Calu3 (cell line): ENCODE measurements at places on chromosomes 2 and 18.

DNA sequence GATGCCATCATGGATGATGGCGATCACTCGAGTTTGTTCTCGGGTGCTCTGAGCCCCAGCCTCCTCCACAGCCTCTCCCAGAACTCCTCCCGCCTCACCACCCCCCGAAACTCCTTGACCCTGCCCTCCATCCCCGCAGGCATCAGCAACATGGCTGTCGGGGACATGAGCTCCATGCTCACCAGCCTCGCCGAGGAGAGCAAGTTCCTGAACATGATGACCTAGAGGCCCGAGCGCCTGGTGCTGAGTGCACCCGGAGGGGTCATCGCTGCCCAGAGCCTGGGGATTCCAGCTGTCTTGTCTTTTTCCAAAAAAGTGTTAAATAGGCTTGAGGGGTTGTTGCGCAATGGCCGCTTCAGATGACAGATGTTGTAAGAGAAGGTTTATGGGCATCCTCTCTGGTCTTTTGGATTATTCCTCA is 254.8 kb downstream of the GLI2 start:
- no peak for DNase-seq

DNA sequence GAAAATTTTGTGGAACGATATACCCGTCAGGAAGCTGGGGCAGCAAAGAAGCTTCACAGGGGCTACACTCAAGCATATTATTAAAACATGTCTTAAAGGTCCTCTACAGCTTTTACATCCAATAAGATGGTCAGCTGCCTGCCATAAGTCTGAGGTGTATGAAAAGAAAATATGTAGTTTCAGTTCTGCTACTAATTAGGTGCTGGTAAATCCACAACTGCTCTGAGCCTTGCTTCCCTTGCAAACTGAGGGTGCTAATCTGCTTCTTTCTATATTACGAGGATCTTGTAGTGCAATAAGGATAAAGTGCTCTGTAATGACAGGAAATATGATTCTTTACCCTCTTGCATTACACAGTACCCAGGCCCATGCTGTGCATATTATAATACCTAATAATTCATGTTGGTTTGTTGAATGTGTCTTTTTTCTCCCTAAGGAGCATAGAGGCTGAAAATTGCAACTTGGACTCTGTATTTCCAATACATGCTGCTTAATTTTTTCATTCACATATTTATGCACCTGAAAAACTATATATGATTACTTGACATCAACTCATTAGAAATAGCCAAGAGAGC is 14.5 kb upstream of the SLC8A1 start:
- no peak for DNase-seq

DNA sequence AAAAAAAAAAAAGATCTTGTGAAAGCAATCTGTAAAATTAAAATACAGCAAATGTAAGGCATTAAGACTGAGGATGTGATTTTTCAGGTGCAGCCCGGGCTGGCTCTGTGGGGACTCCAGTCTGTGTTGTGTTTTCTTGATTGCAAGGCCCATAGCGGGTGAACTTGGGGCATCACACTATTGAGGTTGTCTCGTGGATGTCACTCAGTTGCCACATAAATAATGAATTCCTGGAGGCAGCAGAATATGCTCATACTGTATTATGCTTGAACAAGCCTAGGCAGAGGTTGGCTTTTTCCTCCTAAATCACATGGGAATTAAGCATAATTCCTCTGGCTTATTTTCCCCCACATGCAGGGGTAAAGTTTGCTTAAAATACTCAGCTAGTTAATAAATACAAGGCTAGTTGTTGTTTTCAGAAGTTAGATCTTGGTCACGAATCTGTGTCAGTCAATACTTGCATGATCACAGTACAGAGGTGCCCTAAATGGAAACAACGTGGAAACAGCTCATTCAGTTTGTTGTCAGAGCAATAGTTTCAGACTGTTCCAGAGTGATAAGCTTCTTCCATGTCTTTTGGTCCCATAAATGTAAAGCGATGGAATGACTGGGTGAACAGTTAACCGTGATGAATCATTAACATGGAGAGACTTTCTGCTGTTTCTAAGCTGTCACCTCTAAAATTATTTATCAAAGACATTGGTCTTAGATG is 16.4 kb downstream of the GEMIN6 start:
- no peak for DNase-seq

- no peak for DNase-seq
Observed at GRCh38 chr2:220269367-220269766, 641.9 kb downstream of the SLC4A3 start.

DNA sequence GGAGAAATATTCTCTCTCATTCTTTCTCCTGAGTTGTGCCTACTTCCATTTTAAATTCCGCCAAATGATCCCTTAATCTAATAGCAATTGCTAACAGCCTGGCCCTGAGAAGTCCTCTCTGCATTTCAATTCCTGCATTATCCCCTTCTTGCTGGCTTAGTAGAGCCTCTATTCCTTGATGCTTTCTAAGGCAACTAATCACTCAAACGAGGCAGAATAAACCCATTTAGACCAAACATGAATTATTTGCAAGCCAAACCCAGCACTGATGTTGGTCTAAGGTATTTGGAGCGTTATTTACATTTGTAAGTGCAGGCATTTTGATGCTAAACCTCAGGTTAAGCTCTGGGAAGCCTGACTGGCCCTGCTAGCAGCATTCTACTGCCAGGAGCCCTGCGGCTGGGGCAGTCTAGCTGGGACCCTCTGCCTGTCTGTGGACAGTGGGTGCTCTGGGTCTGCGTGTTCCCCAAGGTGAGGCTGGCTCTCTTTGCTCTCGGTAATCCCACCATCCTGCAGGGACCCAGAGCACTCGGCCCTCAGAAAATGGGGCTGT is 173.1 kb upstream of the HS6ST1 start:
- DNase-seq = no peak

DNA sequence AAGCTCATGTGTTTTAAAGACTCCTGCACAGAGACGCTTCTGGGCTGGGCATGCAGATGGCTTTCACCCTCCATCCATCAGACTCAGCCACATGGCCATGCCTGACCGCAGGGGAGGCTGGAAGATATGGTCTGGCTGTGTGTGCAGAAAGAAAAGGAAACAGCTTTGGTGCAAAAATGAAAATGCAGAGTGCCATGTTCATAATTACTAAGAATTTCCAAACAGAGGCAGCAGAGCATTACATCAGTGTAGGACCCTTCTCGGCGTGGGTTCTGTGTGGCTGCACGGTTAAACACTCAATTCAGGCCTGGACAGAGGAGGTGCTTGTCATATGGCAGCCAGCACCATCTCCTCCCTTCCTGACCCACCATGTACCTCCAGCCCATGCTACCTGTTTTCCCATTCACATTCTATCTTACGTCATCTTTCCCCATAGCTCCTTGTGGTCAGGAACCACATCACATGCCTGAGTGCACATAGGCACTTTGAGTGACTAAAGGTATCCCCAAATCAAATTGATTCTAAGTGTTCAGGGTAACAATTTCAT is 200.3 kb upstream of the ID2 start:
- DNase-seq = no peak

- DNase-seq = no peak
Observed at GRCh38 chr18:54787121-54787520, 41.2 kb upstream of the RAB27B start.

DNA sequence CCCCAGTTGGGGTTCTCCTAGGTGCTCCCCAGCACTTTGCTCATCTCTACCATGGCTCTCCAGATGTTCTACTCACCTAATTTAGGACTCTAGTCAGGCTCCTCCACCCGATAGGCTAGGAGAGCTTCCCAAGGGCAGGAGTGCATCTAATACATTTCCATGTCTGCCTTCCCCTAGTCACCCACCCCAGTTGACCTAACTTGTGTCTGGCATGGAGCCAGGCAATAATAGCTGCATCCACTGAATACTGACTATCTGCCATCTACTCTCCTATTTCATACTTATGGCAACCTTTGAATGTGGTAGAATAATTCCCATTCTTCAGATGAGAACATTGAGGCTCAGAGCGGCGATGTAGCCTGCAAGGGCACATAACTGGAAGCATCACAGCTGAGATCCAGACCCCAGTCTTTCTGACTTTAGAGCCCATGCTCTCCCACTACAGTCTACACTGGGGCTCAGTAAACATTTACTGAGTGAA is 71.8 kb upstream of the YWHAQ start:
- DNase-seq = no peak

DNA sequence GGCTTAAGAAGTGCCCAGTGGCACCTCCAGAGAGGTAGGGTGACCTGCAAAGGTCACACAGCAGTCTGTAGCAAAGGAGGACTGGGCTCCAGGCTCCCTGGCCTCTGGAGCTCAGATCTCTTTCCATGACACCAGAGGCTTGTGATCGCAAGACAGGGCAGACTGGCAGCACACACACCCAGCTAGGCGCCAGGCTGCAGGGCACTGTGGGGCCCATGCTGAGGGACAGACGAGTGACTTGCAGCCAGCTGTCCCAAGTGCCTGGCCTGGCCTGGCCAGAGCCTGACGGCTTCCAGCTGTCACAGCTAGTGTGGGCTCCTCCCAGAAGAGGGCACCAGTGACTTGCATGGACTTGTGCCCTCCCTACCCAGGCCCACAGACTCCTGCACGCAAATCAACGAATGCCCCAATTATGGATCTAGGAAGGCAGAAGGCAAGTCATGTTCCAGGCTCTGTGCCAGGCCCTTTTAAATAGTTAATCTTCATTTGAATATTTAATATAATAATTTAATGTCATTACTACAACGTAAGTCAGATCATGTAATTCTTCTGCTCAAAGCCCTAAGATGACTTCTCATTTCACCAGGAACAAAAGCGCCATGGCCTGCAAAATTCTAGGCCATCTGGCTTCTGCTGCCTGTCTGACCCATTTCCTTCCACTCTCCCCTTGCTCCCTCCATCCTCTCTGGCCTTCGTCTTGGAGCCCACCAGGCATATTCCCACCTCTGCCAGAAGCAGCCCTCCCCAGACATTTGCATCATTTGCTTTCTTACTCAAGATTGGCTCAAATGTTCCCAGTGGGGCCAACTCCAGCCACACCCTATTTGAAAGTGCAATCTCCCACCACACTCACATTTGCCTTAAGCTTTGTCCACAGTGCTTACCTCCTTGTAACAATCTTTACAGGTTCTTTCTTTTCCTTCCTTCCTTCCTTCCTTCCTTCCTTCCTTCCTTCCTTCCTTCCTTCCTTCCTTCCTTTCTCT is 3.7 kb upstream of the SPEG start:
- peak; percentile 40 for DNase-seq

GRCh38 chr2:229169751-229170150 is 101.3 kb downstream of the PID1 start:
- DNase-seq = no peak

DNA sequence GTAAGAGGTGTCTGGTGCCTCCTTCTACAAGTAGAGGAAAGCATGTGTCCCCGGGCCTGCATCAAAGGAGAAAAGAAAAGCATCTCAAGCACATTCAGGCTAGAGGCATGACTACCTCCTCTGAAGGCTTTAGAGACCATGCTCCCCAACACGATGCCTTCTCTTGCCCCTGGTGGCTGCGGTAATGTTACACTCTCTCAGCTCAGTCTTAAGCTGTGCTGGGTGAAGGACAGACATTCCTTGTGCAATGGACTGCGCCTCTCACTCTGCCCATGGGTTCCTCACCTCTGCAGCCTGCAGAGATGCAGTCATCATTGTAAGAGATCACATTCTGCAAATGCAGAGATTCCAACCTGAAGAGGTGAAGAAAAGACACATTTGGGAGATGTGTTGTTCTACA is 148.2 kb upstream of the HNRNPA3 start:
- DNase-seq = no peak

GRCh38 chr2:224807153-224807964 is 91.2 kb upstream of the CCDC195 start:
- DNase-seq = peak; percentile 14

GRCh38 chr2:136980303-136980702 is 215.0 kb downstream of the THSD7B start:
- no peak for DNase-seq

GRCh38 chr2:181300600-181301291 is 156.4 kb upstream of the ITGA4 start:
- DNase-seq = no peak

DNA sequence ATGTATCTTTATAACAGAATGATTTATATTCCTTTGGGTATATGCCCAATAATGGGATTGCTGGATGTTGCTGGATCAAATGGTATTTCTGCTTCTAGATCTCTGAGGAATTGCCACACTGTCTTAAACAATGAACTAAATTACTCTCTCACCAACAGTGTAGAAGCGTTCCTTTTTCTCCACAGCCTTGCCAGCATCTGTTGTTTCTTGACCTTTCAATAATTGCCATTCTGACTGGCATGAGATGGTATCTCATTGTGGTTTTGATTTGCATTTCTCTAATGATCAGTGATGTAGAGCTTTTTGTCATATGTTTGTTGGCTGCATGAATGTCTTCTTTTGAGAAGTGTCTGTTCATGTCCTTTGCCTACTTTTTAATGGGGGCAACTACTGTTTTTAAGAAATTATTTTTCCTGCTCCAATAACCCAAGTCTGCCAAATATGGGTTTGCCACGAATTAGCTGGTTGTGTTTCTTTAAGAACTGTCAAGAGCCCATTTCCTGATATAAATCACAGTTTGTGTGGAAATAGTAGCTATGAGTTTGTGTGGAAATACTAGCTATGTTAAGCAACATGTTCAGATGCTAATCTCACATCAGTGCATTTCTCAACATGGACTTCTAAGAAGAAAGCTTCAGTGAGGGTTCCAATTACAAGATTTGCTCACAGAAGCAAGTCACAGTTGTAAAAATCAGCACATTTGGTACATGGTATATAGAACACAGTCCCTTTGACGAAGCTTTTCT is 259.4 kb downstream of the ANAPC1 start:
- DNase-seq = no peak

DNA sequence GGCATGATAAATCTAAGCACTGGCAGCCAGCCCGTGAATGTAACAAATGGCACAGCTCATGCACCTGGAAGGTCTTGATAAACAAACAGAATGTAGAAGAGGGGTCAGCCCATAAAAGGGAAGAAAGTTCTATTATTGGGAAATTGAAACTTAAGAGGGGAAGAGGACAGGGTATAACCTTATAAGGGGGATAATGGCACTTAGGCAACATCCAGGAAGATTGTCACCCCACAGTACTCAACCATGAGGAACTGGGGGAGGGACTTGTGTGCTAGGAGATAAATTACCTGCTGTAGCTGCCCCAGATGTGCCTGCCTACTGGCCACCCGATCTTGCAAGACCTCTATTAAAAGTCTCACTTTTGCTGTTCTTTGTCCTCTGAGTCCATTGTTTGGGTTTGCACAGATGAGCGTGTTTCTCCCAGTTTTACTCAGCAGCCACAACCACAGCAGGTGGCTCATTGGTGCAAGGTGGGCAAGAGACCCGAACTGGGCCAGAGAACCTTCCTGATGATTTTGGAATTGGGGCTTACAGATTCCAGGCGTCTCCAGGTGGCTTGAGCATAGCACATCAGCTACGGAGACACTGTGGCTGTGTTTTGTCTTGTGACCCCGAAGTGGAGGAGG is 79.0 kb upstream of the TAF1B start:
- no peak for DNase-seq

DNA sequence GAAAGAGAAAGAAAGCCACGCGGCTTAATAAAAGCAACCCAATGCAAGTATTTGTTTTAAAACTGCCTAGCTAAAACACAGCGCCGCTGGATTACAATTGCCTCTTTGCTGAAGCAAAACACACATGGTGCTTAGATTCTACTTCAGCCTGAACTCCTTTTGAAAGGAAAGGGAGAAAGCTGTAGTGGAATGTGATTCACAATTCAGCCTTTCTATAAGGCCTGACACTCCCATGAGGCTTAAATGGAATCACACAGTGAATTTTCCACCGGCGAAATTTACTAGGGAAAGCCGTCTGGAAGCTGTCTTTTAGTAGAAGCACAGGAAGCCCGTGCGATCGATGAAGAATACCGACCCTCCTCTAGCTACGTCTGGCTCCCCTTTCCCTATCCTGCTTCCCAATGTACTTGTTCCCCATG is 348.0 kb downstream of the DLGAP1 start:
- no peak for DNase-seq
